NCI-H226 (cell line): ENCODE measurements at places on chromosomes 16 and 17.

- DNase-seq = no peak
Observed at GRCh38 chr17:2710803-2711607, 559 bp downstream of the CLUH start.

DNA sequence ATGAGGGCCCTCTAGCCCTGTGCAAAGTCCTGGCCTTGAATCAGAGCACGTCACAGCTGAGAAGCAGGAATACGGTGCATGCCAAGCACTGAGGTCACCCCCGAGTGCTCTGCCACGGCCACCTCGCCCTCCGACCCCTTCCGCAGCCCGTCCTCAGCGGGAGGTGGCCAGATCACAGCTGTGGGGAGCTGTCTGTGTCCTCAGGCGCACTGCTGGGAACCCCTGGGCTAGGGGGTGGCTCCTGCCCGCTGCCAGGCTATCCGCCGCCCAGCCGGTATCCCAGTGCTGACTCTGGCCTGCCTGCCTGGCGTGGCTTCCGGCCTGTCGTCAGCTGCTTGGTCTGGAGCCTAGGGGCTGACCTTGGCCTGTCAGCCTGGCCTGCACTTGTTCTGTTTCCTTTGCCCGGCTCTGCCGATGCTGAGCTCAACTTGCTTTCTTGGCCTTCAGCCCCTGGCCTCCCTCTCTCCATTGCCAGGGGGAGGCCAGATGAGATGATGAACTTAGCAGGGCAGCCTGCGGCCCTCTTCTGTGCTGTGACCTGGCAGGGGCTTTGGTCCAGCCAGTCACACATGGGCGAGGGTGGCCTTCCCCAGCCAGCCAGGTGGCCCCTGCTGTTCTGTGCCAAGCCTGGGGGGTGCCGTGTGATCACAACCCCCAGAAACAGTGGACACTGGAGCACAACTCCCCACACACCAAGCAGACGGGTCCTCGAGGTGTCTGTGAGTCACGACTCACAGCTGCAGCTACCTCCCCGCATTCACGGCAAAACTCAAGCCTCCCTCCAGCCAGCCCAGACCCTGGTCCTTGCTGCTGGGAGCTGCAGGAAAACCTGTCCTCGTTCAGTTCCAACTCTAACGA, 77.3 kb downstream of the ZDHHC7 start:
- no peak for DNase-seq

- no peak for DNase-seq
Observed at GRCh38 chr17:7887038-7887481, 1.5 kb upstream of the CHD3 start.

DNA sequence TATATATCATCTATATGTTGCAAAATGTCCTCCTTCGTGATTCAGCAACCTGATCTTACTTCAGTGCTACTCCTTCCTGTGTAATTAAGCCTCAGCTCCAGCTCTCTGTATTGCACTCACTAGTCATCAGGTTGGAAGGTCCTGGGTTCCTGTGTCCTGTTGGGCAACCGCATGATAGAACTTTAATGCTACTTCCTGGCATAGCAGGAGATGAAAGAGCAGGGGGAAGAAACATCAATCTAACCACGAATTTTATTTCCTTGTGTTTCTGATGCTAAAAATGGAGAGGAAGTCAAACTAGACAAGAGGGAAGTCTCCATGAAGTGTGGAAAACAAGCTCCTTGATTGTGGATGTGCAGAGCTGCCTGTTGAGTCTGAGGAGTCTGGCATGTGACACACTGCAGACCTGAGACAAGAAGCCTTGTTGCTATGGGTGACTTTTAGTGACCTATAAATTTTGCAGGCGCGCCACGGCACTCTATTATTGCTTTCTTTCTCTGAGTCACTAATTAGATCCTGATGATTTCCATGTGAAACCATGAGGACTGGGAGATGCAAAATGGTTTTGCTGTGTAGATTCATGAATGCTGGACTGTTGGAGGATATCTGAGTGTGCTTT, 25.6 kb downstream of the IGSF6 start:
- DNase-seq = peak; percentile 58

DNA sequence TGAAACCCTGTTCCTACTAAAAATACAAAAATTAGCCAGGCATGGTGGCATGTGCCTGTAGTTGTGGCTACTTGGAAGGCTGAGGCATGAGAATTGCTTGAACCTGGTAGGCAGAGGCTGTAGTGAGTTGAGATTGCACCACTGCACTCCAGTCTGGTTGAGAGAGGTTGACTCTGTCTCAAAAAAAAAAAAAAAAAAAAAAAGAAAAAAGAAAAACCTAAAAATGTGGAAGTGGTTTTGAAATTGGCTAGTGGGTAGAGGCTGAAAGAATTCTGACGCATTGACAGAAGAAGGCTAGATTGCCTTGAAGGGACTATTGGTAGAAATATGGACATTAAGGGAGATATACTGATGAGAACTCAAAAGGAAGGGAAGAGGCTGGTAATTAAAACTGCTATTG, 33.6 kb upstream of the CPPED1 start:
- no peak for DNase-seq

- DNase-seq = no peak
Observed at GRCh38 chr17:28724500-28725165, 1.4 kb downstream of the TLCD1 start.

DNA sequence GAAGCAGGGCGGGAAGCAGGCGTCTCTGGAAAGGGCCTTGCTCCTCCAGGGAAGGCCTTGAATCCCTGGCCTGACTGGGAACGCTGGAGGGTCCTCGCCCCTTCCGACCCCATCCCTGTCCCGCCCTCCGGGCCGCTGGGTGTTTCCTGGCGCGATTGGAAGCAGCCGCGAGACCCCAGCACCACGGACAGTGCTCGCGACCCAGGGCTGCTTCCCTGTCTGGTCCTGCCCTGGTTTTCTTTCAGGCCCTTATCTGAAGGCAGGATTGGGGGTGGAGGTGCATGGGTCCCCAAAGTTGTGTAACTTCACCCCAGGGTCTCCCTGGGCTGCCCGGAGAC, 2.1 kb downstream of the MGAT5B start:
- DNase-seq = no peak
